ENCODE measurements at places on chromosomes 6 and 20.

GRCh38 chr6:7646394-7646793 is 56.4 kb downstream of the SNRNP48 start:
- no peak for DNase-seq

- DNase-seq, result no peak
These were observed 208.4 kb downstream of the ZMYND8 start for GRCh38 chr20:47148059-47148458.

- DNase-seq, result no peak
These were observed 11.8 kb downstream of the ADTRP start for GRCh38 chr6:11766589-11767450.

- no peak for DNase-seq
These were observed 13.7 kb downstream of the NPEPL1 start for GRCh38 chr20:58706150-58706892.

DNA sequence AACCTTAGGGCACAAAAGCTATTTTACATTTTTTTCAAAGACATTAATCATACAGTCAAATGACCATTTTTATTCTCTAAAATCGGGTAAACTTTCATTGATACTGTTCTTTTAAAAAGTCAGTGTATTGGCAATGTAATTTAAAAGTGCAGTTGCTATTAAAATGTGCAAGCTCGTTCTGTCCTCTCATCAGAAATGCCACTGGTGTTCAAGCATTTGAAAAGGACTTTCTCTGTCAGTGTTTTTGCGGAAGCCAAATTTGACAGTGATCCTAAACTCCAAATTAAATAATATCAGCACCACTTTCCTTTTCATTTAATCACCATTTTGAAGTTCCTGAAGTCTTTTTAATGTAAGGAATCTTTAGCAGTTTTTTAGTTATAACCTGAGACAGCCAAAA is 69.6 kb downstream of the AFG1L start:
- DNase-seq, result no peak

DNA sequence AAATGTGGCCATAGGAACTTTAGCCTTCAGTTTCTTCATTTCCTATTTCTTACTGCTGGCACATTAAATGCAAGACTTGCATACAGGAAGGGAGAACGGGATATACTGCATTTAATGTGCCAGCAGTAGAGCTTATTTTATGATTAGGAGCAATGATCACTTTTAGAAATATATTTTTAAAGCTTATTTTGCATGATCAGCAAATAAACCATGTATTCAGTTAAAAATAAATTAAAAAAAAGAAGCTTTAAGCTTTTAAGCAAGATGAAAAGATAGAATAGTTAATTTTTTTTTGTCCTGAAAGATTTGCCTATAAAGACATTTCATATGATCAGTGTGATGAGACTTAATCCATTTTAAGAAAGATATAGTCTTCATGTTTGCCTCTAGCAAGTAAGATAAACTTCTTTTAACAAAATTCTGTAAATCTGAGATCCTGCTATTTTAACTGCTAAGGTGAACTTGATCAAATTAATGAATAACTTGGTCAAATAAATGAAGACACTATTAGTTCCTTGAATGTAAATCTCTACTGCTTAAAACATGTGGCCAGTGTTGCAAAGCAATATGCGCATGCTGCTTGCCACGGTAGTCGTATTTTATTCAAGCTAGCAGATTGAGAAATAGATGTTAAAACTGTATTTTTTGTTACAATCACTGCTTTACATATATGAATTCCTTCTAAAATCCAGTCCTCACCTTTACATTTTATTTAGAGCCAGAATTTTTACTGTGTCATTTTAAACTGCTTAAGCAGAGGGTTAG is 36.2 kb upstream of the HCRTR2 start:
- DNase-seq, result no peak

- DNase-seq, result no peak
These were observed 72.3 kb downstream of the MACROD2 start for GRCh38 chr20:14067603-14068002.

DNA sequence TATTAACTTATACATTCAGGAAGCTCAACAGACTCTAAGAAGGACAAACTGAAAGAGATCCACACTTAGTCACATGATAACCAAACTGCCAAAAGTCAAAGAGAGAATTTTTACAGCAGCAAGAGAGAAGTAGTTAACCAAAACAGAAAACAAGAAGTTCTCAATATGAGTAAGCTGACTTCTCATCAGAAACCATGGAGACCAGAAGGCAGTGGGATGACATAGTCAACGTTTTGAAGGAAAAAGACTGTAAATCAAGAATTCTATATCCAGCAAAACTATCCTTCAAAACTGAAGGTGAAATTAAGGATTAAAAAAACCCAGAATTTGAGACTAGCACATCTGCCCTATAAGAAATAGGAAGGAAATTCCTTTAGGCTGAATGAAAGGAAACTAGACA is 60.4 kb downstream of the COL19A1 start:
- no peak for DNase-seq

DNA sequence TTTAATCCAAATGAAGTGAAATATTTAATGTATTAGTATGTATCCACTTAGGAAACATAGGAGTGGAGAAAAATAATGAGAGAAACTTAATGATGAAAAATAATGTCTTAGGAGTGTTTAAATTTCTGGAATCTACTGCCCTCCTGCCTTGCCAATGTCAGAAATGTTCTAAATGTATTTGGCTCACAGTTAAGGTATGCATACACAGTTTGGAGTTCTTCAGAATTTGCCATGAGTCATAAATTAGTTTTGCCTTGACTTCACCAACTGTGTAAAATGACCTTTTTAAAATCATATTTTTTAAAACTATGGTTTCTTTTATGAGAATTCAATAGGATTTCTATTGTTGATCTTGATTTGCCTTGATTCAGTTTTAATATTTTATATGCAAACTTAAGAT is 191.7 kb upstream of the HSF2 start:
- no peak for DNase-seq

DNA sequence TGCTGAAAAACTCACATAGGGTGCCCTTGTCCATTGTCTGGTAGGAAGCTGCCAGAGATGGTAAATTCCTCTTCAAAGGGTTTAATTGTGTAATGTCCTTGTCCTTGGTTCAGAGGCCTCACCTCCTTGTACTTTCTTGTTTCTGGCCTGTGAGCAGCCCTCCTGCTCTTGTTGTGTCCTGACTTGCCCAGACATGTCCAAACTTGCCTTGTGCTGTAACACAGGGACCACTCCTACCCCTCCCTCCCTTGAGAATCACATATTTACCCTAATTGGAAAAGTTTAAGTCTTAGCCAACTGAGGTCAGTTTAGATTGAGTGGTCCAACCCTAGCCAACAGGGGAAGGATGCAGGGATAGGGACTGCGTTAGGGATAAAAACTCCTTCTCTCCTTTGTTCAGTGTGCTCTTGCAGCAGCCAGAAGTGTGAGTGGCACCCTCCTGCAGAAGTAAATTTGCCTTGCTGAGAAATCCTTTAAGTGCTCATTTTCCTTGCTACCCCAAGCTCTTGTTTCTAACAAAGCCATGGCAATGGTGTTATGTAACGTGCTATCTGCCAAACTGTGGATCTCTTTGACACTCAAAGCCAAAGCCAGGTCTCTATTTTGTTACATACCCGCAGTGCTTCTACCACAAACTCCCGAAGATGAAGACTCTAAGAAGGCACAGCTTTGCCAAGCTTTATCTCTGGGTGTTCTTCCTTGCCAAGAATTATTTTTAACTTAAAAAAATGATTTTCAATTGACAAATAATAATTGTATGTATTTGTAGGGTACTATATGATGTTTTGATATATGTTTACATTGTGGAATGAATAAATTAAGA is 414.5 kb downstream of the ESR1 start:
- DNase-seq, result no peak

GRCh38 chr6:166423051-166423745 is 40.5 kb upstream of the MPC1 start:
- no peak for DNase-seq

DNA sequence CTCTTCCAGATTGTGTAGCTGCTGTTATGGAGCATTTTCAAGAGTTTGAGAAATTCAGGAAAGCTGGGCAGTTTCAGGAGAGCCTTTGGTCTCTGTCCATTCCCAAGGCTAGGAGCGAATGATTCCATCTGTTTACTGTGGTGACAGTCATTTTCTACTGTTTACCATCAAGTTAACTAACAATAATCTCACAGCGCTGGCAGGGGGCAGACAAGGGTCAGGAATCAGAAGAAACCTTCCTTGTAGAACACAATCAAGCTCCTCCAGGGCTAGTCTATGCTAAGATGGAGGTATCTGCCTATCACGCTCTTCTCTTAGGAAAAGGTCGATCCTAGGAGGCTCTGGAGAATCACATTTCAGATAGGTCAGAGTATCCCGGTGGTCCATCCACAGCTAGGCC is 293.9 kb downstream of the KIF16B start:
- DNase-seq, result peak; percentile 2

- DNase-seq, result no peak
These were observed 464.3 kb upstream of the BTBD3 start for GRCh38 chr20:11453430-11453829.

DNA sequence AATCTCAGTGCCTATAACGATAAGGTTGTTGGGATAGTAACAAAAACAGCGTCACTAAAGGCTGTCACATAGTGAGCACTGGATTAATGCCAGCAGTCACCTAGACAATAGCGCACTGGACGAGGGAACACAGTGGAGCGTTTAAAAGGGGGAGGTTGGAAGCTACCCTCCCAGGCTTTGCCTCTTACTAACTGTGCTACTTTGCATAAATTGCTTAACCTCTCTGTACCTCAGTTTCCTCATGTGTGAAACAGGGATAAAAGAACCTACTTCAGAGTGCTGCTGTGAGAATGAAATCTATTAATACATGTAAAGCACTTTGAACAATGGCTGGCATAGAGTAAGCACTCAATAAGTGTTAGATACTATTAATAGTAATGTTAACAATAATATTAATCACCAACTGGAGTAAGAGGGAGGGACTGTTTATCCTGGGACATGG is 10.5 kb downstream of the BCL2L1 start:
- no peak for DNase-seq

DNA sequence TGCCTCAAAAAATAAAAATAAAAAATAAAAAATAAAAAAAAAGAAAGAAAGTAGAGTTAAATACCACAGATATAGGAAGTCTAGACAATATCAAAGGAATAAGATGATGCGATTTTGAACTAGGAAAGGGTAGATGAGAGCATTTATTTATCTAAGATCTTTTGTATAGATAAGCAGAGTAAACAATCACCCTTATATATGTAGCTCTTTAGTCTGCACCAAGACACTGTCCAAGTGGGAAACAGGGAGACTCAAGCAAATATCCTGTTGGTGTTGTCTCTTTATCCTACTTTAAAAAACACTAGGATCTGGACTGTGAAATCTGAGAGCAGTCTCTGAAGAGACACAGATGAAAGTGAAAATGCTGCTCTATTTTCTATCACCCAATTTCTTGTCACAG is 587.0 kb upstream of the FLRT3 start:
- no peak for DNase-seq

DNA sequence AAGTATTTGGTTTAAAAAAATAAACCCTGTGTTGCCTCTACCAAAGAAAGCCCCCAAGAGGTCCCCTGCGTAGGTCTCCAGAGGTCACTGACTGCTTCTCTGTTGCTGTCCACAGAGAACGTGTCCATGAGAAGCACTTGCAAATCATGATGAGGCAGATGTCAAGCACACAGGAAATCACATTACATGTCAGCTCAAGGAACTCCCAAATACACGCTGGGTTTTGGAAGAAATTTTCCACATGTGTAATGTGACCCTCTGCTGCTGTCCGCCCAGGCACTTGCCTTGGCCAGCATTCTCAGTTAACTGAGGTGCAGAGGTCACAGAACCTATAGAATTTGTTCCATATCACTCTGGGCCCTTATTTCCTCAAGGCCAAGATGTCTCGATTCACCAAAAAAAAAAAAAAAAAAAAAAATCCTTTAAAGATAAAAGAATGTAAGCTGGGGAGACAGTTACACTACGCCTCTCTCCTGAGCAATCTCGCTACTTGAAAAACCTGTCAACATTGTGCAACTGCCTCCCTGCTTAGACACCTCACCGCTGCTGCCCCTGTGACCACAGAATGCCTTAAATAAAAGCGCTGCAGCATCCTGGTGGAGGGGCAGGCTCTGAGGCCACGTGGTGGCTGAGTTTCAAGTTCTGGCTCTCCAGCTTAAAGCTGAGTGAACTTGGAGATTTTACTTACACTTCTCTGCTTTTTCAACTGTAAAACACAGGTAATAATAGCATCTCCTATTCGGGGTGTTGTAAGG is 42.3 kb downstream of the SLC22A23 start:
- no peak for DNase-seq

- no peak for DNase-seq
These were observed 93.1 kb upstream of the TAB2 start for GRCh38 chr6:149224399-149224798.

GRCh38 chr6:40444312-40444711 is 142.9 kb downstream of the LRFN2 start:
- DNase-seq, result no peak

GRCh38 chr6:43877463-43878126 is 107.6 kb downstream of the VEGFA start:
- no peak for DNase-seq

- DNase-seq, result no peak
These were observed 420.1 kb upstream of the SULF2 start for GRCh38 chr20:48205281-48205782.

DNA sequence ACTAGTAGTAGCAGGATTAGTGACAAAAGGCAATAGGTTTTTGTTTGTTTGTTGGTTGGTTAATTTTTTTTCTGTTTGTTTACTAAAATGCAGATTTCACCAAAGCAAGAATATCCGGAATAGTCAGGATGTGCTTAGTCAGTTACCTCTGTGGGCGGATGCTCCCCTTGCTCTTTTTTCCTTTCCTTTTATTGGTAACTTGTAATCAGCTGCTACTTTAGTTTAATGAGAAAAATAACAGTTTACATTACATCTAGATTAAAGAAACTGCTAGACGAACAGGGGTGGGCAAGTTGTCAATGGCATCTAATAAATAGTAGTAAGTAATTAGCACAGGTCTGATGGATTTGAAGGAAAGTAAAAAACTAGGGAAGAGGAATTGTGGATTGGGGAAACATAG is 646.9 kb upstream of the FLRT3 start:
- DNase-seq, result no peak

DNA sequence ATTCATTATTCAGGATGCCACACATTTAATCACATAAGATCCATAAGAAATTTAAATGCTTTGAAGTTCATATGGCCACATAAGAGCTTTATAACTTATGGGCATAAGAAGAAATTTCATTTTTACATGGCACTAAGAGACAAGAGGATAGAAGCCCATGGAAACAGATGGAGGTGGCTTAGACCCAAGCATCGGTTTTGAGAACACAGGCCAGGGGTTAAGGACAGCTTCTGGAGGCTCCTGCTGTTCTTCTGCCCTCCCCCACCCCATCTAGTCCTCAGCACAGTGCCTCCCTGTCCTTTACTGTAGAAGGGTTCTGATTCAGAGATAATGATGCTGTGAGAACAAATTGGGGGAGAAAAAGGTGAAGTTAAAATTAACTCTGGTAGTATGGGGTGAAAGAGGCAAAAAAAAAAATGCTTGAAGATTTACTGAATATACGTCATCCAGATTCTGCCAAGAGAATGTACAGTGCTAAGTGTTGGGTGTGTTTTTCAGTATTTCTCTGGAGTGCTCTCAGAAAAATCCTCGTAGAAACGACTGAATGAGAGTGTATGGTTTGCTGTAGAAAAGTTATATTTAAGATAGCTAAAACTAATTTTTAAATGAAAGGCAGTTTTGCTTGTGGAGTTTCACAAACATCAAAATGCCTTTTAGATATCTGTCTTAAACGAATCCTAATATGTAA is 539.7 kb downstream of the QKI start:
- no peak for DNase-seq

All from NAMALWA (cell line).